ENCODE measurements at places on chromosomes 1 and 21. TPM values are rescaled to one million over a fixed set of nuclear protein-coding genes. Genes with fewer than 3 reads are reported as not detected.

Gene SLC30A1
- 19.7 TPM for total RNA-seq

Gene TSACC
- 3.0 TPM for total RNA-seq

Gene FCGR3B
- total RNA-seq, result not detected

Gene SPOCD1
- 4.4 TPM for total RNA-seq

Gene FAM78B
- 0.17 TPM for total RNA-seq

Gene ECM1
- total RNA-seq, result 1.5 TPM

Gene TMEM61
- total RNA-seq, result 1.0 TPM

Gene AKR7A3
- 0.16 TPM for total RNA-seq

Gene CCDC24
- 7.8 TPM for total RNA-seq

Gene SERPINC1
- 0.16 TPM for total RNA-seq

Gene FAM43B
- 4.3 TPM for total RNA-seq

Gene ESRRG
- total RNA-seq, result not detected

Gene RGS4
- total RNA-seq, result not detected

Gene DMBX1
- 0.87 TPM for total RNA-seq
